ENCODE measurements at places on chromosomes 4 and X.

GRCh38 chrX:18174971-18175370 is 45.7 kb downstream of the BEND2 start:
- no peak for ATAC-seq

DNA sequence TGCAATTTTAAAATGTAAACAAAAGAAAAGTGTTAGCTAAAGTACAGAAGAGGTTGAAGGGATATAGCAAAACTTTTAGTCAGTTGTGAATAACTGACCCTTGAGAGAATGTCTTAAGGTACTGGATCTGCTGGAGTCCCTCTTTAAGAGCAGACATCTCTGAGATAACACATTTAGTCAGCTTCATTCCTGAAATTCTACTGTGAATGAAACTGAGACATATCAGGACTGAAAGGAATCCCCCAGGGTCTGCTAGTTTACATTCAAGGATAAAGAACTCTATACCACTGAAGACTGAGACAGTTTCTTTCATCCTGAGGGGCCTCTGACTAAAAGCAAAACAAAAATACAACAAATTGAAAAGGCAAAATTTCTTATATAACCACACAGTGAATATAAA is 54.4 kb downstream of the PGRMC1 start:
- ATAC-seq, result no peak

DNA sequence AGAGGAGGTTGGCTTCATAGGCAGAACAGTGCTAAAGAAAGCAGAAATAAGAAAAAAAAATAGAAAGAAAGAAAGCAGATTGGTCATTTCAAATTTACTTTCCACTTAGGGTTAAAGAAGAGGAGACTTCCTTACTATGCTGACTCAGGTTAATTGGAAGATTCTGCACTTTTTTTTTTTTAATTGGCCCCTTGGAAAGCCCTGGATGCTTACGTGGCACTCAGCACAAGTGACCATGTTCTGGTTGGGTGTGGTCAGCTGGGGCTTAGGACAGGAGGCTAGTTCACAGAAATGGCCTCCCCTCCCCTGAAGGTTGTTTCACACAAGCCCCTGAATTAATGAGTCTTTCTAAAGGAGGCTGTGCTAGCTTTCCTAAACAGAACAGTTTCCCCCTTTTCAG is 14.5 kb downstream of the MAGEA9B start:
- ATAC-seq, result no peak

DNA sequence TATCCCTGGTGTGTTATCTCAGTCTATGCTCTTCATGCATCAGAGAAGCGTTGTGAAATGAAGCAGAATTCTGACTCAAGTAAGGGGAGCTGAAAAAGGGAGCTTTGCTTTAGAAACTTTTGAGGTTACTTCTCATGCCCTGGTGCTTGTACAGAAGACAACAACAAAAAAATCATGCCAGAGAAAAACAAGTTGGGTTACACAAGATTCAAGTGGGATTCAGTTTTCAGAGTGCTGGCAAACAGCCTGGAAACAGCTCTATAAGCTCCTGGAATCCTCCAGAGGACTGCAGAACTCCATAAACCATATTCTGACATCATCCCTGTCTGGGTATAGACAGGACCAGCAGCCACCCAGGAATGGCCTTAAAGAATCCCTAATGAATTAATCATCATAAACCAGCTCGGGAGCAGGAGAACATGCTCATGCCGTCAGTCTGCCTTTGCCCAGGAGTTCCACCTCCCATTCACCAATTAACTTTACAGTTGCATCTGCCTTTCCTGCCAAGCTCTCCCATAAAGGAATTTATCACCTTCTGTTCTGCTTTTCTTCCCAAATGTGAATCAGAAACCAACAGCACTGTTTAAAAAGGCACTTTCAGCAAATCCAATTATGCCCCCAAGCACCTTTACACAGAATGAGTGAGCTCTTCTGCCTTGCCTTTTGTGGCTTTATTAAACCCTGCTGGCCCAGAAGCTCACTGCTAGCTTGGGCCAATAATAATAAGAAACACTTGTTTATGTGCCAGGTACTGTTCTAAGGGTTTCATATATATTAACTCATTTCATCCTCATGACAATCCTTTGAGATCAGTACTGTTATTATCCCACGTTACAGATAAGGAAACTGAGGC is 54.5 kb upstream of the FBXW7 start:
- ATAC-seq, result peak; percentile 99

DNA sequence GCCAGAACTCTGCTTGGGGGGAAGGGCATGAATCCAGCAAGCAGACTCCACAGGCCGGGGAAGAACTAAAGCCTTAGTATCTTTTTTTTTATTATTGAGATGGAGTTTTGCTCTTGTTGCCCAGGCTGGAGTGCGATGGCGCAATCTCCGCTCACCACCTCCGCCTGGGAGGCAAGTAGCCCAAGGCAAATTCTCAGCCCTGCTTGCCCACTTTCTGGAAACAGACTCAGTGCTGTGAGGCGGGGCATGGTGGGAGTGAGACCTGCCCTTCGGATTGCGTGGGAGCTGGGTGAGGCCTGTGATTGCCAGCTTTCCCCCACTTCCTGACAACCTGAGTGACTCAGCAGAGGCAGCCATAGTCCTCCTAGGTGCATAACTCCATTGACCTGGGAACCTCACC is 348.8 kb downstream of the GASK1B start:
- ATAC-seq, result no peak

DNA sequence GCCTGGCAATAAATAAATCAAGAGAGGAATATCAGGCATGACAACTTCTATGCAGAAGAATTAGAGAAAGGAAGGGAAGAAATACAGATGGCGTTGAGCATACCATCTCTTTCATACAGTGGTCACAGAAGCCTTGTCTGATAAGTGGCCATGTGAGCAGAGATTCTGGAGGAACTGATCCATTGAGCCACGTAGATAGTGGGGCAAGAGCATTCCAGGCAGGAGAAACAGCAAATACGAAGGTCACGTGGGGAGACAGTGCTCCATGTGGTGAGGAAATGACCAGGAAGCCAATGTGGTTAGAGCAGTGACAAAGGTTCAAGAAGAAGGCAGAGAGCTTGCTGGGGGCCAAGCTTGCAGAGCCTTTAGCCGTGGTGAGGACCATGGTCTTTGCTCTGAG is 226.7 kb upstream of the NOCT start:
- ATAC-seq, result no peak
